ENCODE measurements at places on chromosomes 11 and 22. TPM values are rescaled to one million over a fixed set of nuclear protein-coding genes. Genes with fewer than 3 reads are reported as not detected.

Gene OSBP
- total RNA-seq, result 35.5 TPM

Gene KCTD21
- total RNA-seq, result 14.5 TPM

Gene PYGM
- total RNA-seq, result 1.7 TPM

Gene ACR
- not detected for total RNA-seq

Gene LTO1
- total RNA-seq, result 35.2 TPM

Gene CHRNA10
- 1.1 TPM for total RNA-seq
